ENCODE measurements at places on chromosomes 6 and 20. TPM values are rescaled to one million over a fixed set of nuclear protein-coding genes. Genes with fewer than 3 reads are reported as not detected.

Gene RAD21L1
- not detected for total RNA-seq

Gene CPNE5
- 0.63 TPM for total RNA-seq

DNA sequence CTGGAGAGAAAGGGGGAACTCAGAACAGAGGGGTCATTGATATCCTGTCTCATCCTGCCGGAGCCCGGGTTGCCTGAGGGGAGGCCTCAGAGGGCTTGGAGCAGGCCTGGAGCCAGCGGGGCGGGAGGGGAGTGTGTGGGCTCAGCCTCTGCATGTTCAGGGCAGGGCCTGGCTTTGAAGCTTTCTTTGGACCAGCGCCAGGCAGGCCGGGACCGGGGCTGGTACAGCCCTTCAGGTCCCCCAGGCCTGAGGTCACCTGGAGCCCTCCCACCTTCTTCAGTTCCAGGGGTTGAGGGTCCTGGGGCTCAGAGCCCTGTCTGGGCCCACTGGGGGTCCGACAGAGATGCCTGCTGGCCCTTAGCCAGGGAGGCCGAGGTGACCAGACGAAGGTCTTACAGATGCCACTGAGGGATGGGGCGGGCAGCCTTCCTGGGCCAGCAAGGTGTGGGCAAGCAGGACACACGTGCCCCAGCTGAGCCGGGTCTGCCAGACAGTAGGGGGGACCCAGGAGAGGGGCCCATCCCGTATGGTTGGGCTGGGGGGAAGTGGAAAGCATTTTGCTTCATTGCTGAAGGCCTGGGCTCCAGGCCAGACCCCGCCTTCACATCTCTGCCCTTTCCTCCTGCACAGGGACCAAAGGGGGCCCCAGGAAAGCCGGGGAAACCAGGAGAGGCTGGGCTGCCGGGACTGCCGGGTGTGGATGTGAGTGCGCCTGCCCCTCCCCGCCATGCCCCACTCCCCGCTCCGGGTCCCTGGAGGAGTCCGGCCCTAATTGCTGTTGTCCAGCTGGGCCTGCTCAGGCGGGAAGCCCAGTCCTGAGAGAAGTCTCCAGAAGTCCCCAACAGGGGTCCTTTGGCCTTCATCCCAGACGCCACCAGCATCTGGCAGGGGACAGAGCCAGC, 2.0 kb downstream of the COL9A3 start:
- no peaks in the 10 kb centered on the region for H3K36me3 ChIP-seq
- DNase-seq, result no peak
- peaks cover 13% of the 10 kb centered on the region for H3K4me1 ChIP-seq
- H3K27me3 ChIP-seq, result no peaks in the 10 kb centered on the region
- H3K4me3 ChIP-seq, result no peak overlapping the region
- no peak overlapping the region for H3K27ac ChIP-seq

DNA sequence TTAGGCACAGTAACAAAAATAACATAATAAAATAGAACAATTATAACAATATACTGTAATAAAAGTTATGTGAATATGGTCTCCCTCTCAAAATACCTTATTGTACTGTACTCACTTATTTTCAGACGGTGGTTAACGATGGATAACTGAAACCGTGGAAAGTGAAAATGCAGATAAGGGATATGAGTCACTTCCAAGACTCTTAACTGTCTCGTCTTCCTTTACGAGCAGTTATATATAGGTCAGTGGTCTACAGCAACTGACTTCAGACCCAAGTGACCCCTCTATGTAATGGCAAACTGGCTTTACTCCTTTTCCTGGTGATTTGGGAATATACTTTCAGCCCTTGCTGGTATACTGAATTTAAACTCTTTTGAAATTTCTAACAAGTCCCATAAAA, 261.4 kb downstream of the SLC35F1 start:
- no peaks in the 10 kb centered on the region for H3K4me1 ChIP-seq
- DNase-seq, result no peak
- H3K27me3 ChIP-seq, result no peaks in the 10 kb centered on the region
- no peaks in the 10 kb centered on the region for H3K36me3 ChIP-seq
- no peak overlapping the region for H3K4me3 ChIP-seq
- H3K27ac ChIP-seq, result no peak overlapping the region

DNA sequence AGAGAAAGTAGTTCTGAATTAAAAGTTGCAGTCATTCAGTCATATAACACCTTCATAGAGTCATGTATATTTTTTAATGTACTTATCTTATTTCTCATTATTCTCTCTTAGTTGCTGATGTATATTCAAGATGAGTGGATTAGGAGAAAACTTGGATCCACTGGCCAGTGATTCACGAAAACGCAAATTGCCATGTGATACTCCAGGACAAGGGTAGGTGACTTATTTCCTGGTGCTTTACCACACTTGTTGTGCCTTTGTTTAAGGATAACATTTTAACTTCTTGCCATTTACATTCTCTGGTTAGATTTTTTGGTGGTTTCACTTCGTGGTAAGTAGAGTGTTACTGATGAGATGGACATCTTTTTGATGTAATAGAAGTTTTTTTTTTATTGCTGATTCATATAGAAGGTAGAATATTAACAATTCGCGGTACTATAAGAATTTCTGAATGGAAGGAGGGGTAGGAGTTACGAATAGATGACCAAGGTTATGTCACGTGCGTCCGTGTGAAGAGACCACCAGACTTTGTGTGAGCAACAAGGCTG, 120.5 kb downstream of the NCOA3 start:
- H3K36me3 ChIP-seq, result peaks cover 19% of the 10 kb centered on the region
- no peak overlapping the region for H3K27ac ChIP-seq

All from Karpas-422 (cell line).